ENCODE measurements at places on chromosomes 4 and X.

DNA sequence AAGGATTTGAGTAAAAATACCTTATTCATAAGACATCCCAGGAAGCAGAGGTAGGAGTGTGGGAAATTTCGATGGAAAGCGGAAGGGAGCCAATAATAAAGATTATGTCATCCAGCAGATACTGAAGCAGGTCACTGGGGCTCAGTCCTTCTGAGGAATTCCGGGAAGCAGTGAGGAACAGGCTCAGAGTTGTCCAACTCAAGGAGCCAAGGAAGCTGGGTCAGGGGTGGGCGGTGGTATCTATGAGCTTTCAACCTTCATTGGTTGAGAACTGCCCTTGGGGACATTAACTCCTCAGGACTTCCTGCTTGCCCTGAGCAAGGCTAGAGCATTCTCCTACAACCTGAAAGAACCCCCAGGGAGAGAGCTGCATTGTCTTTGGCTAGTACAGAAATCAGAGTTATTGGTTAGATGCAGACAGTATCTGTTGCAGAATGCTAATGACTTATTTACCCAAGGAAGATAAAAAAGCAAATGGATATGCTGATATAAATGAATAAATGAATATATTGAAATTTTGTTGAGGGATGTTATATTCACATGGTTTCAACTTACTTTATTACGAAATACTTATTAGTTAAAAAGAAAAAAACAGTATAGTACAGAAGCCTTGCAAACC is 68.2 kb downstream of the DMP1 start:
- no peak for DNase-seq

- no peak for DNase-seq
These were observed 1025.5 kb downstream of the RAB28 start for GRCh38 chr4:12458621-12459020.

DNA sequence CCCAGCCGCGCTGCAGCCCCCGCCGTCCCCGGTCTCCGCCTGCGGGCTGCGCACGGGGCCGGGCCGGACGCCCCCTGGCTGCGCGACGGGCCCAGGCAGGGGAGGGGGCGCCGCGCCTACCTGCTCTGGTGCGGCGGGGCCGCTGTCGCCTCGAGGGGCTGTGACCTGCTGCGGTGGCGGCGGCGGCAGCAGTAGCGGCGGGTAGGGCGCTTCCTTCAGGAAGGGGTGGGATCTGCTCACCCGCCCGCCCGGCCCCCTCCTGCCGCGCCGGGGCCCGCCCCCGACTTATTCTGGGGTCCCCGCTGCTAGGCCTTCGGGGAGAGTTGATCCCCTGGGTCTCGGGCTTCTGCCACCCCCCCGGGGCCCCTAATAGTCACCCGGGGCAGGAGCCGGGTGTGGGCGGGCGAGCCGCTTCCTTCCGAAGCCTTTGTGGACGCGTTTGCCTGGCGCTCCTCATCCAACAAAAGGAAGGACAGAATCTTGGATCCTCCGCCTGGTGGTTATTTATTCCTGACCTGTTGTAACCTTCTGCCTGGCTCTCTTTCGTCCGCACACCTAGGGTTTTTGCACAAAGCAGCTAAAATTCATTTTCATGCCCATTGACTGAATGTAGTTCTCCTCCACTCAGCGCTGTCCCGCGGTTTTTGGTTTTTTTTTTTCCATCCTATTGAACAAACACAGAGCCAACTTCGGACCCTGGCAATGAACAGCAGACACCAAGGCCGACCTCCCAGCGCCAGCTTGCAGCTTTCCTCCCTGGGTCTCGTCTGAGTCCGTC is at the start of gene TMEM150C:
TSS of gene TMEM150C (minus strand) at position 203 of the 778 bp plus-strand sequence. CDS start 57,331 bp downstream, outside the sequence.
- no peak for DNase-seq

GRCh38 chrX:152072236-152072635 is 66.1 kb downstream of the MAGEA10 start:
- DNase-seq = no peak

DNA sequence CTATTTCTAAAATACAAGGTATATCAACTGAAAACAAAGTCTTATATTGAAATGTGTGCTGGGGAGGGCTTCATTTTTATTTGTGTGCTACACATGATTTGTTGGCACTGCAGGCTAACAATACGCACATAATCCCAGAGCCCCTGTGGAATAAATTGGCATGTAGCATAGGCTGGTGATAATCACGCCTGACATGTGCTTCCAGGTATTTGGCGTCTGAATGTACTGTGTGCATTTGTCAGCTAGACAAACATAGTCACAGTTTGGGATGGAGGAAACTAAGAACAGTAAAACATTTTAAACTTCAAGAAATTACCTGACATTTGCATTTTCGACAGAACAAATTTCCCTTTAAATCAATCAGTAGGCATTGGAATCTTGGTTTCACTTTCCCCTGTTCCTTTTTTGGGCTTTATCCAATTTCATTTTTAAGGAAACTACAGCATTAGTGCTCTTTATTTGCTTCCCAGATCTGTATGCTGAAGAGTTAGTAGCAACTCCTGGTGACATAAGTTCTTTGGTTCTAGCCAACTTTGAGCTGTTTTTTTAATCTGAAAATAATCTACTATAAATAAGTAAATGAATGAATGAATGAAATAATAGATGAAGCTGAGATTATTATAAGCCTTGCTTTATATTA is 472.3 kb downstream of the PDHA2 start:
- no peak for DNase-seq

GRCh38 chr4:70925899-70926635 is 23.9 kb downstream of the MOB1B start:
- no peak for DNase-seq

- no peak for DNase-seq
These were observed 39.3 kb downstream of the ING2 start for GRCh38 chr4:183544109-183544508.

GRCh38 chr4:2289955-2290333 is 28.0 kb upstream of the MXD4 start:
- DNase-seq = no peak

DNA sequence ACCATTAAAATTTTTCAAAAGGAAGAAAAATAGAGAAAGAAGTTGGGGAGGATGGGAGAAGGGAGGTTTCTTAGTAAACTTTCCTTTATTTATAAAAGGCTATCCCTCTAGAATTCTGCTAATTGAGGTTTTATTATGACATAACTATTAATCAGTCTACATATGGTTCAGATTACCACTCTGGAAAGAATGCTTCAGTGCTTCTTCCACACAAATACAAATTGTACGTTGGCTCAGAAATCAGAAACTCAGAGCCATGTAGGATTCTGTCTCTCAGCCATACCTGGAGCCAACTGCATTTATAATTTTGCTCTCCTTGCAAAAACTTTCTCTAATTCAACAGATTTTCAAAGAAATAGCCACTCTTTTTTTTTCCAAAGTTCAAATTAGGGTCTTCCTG is 37.1 kb downstream of the SRPX start:
- DNase-seq = no peak

DNA sequence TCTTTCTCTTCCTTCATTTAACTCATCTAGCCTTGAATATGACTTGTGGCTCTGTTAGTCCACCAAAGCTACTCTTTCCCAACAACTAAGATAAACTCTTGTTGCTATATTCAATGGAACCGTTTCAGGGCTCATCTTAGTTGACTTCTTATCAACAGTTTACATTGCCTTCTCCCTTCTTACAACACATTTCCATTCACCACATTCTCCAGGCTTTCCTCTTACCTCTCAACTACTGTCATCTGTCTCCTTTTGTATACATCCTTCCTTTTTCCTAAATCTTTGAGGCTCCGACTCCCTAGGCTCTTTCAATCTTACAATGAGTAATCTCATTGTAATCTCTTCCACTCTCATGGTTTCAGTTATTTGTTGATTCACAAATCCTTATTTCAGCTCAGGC is 58.5 kb downstream of the NCAPG start:
- no peak for DNase-seq

DNA sequence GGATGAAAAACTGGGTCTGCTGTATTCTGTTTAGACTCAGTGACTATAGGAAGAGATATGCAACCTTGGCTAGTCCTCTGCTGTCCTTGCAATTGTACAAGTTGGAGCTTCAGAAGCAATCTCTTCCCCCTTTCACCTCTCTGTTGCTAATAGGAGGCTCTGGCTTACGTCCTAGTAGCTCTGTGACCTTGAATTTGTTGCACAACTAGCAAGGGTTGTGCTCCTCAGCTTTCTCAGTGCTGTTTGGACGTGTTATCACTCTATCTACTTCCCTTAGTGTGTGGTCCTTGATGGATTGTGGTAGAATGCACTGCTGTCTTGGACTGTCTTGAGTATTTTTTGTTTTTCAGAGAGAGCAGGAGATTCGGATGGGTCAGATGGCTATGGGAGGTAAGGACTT is 3.4 kb upstream of the ITGB1BP2 start:
- no peak for DNase-seq

DNA sequence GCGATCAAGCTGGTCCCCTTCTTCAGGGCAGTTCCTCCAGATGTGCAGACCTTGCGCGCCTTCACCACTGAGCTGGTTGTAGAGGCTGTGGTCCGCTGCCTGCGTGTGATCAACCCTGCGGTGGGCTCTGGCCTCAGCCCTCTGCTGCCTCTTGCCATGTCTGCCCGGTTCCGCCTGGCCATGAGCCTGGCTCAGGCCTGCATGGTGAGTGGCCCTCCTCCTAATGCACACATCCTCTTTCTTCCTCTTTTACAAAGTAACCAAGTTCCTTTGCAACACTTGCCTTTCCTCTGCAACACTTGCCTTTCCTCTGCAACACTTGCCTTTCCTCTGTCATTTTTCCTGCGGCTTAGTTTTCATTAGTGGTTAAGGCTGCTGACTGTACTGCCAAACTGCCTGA is 1.8 kb downstream of the CCDC22 start:
- no peak for DNase-seq

DNA sequence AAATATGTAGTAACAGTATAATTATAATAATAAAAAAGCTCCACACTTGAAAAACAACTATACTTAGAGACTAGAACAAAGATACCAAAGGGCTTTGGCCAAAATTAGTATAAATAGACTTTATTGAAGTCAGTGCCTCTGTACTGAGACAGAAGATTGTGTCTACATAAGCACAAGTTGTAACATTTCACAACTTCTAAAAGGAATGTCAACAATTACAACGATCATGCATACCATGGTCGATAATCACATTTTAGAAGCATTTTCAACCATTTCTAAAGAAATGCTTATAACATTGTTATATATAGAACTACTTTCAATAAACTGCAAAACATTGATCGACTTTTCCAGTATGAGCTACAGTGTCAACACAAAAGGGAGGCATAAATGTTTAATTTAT is 57.0 kb downstream of the DHX15 start:
- no peak for DNase-seq

- DNase-seq = no peak
These were observed 203.1 kb downstream of the AASDH start for GRCh38 chr4:56184214-56184613.

- DNase-seq = no peak
These were observed 551 bp downstream of the NPNT start for GRCh38 chr4:105895583-105896460.

DNA sequence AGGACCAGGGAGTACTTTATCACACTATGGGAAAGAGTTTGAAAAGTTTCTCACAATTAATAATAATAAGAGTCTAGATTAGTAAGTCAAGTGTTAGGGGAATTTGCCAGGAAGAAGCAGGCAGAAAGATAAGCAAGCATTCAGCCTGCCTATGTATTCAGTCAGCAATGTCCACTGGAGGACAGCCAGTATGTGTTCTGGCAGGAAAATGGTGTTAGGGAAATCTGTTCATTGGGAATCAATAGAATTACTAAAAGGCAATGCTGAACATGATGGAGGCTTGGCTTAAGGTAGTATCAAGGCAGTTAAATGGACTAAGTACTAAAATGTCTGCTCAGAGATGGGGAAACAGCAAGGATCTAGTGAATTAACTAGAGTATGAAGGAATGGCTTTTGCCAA is 221.2 kb downstream of the PPP4R3C start:
- no peak for DNase-seq

DNA sequence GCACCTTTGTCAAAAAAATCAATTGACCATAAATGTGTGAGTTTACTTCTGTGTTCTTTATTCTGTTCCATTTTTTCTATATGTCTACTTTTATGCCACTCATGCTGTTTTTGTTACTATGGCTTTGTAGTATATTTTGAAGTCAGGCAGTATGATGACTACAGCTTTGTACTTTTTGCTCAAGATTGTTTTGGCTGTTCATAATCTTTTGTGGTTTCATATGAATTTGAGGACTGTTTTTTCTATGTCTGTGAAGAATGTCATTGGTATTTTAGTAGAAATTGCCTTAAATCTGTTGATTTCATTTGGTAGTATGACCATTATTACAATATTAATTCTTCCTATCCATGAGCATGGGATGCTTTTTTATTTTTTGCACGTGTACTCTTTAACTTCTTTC is 346.8 kb downstream of the PPP3CA start:
- DNase-seq = no peak

DNA sequence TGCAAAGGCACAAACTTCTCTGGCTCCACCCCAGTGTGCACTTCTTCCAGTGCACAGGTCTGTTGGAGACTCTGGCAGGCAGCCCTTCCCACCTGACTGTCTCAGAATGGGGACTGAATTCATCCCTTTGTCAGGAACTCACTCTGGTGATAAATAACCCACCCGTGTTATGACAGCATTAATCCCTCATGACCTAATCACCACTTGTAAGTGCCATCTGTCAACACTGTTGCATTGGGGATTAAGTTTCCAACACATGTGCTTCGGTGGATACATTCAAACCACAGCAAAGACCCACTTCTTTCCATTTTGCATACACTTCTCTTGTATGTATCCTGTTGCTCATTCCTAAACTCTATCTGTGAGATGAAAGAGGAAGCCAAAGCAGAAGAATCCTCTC is 1002.9 kb upstream of the IGFBP7 start:
- DNase-seq = no peak

DNA sequence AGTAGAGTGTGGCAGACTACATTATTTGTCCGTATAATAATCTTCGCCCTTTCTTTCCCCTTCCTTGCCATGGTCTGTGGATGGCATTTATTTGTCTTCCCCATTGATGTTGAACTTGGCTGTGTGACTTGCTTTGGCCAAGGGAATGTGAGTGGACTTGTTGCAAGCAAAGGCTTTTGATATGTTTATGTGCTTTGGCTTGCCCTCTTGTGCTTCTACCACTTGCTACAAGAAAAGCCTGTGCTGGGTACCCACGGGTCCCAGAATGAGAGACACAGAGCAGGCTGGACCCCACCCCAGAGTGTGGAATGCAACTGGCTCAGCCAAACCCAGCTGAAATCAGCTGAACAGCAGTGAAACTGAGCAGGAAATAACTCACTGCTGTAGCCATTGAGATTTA is 63.0 kb downstream of the FAM184B start:
- no peak for DNase-seq

- no peak for DNase-seq
These were observed 17.0 kb upstream of the DCLK2 start for GRCh38 chr4:150061086-150061776.
